CD4-positive, alpha-beta T cell treated with Interleukin-17A for 1 hour (primary cell): ENCODE measurements at places on chromosomes 5 and 9.

DNA sequence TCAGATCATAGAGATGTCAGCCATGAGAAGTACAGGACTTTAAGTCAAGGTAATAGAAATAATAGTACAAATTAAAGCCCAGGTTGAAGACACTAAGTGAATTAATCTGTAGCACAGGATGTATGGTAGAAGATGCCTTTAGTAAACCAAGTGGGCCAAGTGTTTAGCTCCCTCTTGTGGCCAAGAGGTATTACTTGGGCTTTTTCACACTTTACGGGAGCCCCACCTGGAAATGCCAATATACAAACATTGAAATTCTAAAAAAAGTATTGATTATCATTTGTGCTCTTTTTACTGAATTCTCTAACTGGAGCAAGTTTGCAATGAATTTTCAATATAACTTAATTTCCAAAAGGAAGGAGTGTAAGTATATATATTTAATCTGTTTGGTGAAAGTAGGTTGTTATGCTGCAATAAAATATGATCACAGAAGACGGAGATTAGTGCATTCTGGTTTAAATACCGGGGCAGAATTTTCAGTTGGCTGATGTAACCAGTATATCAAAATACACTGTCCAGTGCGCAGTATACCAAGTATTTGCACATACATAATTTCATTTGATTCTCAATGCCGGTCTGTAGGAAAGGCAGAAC lies 84.7 kb downstream of the PARP8 start:
- DNase-seq, result peak; percentile 82

GRCh38 chr5:134189031-134189430 lies 12.3 kb upstream of the SKP1 start:
- DNase-seq, result no peak

GRCh38 chr9:89550346-89550927 lies 52.5 kb upstream of the SEMA4D start:
- DNase-seq, result no peak

DNA sequence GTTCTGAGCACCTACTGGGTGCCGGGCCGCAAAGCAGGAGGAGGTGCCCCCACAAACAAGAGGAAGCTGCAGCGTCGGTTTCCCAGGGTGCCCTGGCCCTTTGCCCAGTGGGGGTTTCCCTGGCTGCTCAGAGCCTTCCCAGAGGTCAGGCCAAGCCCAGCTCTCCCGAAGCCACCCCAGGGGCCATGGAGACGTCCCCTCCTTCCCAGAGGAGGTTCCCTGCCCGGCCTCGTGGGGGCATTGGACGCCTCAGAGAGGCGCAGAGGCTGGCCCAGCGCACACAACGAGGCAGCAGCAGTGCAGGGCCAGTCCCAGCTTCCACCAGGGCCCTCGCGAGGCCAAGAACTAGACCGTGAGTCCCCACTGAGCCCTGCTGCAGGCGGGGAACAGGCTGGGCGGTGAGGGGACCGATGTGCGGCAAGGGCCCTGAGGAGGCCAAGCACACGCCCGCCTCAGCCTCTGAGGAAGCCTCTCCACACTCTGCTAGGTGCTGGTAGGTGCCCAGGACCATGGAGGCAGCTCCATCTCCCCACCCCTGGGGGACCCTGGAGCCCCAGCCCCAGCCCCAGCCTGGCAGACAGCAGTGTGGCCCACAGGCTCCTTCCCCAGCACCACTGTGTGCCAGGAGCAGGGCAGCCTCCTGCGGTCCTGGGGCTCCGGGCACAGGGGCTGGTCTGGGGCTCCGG lies 7.0 kb downstream of the DIPK1B start:
- peak; percentile 27 for DNase-seq

DNA sequence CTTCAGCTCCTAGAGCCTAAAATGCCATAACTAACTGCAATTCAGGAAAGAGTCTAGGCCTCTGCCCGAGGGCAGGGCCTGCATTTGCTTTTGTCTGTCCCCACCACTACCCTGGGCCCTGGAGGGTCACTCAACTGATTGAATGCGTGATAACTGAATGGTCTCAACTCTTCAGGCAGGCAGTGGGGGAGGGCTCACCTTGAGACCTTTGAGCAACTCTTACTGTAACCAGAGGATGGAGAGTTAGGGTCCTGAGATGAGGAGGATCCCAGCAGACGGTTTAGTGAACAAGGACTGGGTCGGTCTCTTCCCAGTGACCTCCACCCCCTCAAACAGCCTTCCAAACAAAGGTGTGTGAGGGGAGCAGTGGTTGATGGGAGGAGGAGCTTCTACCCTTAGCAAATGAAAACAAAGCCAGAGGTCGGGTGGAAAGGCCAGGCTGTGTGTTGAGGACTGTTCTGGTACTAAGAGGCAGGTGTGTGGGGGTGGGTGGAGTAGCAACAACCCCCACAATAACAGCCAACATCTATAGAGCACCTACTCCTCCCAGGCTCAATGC lies 59.4 kb downstream of the CXXC5 start:
- no peak for DNase-seq

GRCh38 chr9:93250185-93250584 lies 66.2 kb downstream of the WNK2 start:
- DNase-seq, result no peak

DNA sequence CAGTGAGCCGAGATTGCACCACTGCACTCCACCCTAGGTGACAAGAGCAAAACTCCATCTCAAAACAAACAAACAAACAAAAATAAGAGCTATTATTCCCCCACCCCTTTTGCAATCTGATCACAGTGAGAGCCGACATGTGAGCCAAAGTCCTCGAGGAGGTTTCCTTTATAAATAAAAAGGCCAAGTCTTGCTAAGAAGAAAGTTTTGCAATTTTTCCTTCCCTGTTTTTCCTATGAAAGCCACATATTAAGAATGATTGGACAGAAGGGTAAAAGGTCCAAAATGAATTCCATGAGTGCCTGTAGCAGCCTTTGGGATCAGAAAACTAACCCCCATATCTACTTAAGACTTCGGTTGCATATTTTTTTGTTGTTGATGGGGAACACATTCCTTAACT lies 179.7 kb downstream of the TSSK1B start:
- DNase-seq, result no peak

- peak; percentile 43 for DNase-seq
These were observed 553 bp downstream of the MAP3K1 start for GRCh38 chr5:56815658-56816545.

GRCh38 chr5:142819825-142820224 lies 49.6 kb downstream of the ARHGAP26 start:
- DNase-seq, result no peak

GRCh38 chr5:137090721-137091120 lies 408.4 kb downstream of the SPOCK1 start:
- no peak for DNase-seq

- DNase-seq, result no peak
These were observed 6.1 kb downstream of the SARDH start for GRCh38 chr9:133731876-133732638.

GRCh38 chr5:83645936-83646335 lies 74.7 kb downstream of the HAPLN1 start:
- no peak for DNase-seq
